ENCODE measurements at places on chromosomes 2 and 18.

DNA sequence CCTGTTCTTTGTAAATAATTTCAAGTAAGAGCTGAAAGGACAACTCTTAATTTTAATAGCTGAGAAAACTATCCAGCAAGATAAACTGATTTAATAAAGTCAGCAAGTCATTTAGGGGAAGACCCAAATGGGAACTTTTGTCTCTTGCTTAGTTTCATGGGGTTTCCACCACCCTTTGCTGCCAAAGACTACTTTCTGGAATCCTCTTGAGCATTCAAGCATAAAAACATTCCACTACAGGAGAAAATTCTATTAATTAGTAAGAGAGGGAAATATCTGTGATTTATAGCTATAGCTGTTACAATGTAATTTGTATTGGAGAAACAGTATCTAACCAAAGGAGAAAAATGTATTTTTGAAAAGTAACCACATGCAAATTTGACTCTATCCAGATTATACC lies 20.6 kb downstream of the EFEMP1 start:
- H3K27me3 ChIP-seq, result no peaks in the 10 kb centered on the region
- no peak overlapping the region for H3K27ac ChIP-seq
- H3K36me3 ChIP-seq, result peaks cover 29% of the 10 kb centered on the region
- peaks cover 12% of the 10 kb centered on the region for H3K4me1 ChIP-seq
- no peak overlapping the region for H3K4me3 ChIP-seq
- no peak for DNase-seq

GRCh38 chr2:61632276-61633169 lies 94.4 kb upstream of the XPO1 start:
- H3K4me1 ChIP-seq, result no peaks in the 10 kb centered on the region
- no peaks in the 10 kb centered on the region for H3K27me3 ChIP-seq
- no peaks in the 10 kb centered on the region for H3K36me3 ChIP-seq
- no peak overlapping the region for H3K27ac ChIP-seq
- DNase-seq, result no peak

- no peaks in the 10 kb centered on the region for H3K36me3 ChIP-seq
- no peak overlapping the region for H3K4me3 ChIP-seq
- DNase-seq, result no peak
- H3K27me3 ChIP-seq, result no peaks in the 10 kb centered on the region
These were observed 269.9 kb downstream of the TTC32 start for GRCh38 chr2:19631871-19632270.

GRCh38 chr2:2546046-2546445 lies 215.0 kb upstream of the MYT1L start:
- no peak for DNase-seq
- no peaks in the 10 kb centered on the region for H3K27me3 ChIP-seq
- H3K36me3 ChIP-seq, result no peaks in the 10 kb centered on the region
- H3K27ac ChIP-seq, result no peak overlapping the region
- no peak overlapping the region for H3K4me3 ChIP-seq
- no peaks in the 10 kb centered on the region for H3K4me1 ChIP-seq

GRCh38 chr18:31438402-31438801 lies 9.1 kb upstream of the DSG3 start:
- no peaks in the 10 kb centered on the region for H3K27me3 ChIP-seq
- DNase-seq, result no peak
- H3K4me3 ChIP-seq, result no peak overlapping the region
- no peaks in the 10 kb centered on the region for H3K4me1 ChIP-seq

- H3K4me1 ChIP-seq, result peaks cover 24% of the 10 kb centered on the region
- DNase-seq, result no peak
- no peaks in the 10 kb centered on the region for H3K36me3 ChIP-seq
- peak overlapping the region; percentile 15 for H3K4me3 ChIP-seq
- peak overlapping the region; percentile 91 for H3K27ac ChIP-seq
These were observed 82.4 kb downstream of the BCL2 start for GRCh38 chr18:63236921-63237846.

GRCh38 chr2:211879323-211879722 lies 659.3 kb downstream of the ERBB4 start:
- no peak overlapping the region for H3K4me3 ChIP-seq
- no peak overlapping the region for H3K27ac ChIP-seq
- no peaks in the 10 kb centered on the region for H3K4me1 ChIP-seq
- no peaks in the 10 kb centered on the region for H3K27me3 ChIP-seq
- no peaks in the 10 kb centered on the region for H3K36me3 ChIP-seq

DNA sequence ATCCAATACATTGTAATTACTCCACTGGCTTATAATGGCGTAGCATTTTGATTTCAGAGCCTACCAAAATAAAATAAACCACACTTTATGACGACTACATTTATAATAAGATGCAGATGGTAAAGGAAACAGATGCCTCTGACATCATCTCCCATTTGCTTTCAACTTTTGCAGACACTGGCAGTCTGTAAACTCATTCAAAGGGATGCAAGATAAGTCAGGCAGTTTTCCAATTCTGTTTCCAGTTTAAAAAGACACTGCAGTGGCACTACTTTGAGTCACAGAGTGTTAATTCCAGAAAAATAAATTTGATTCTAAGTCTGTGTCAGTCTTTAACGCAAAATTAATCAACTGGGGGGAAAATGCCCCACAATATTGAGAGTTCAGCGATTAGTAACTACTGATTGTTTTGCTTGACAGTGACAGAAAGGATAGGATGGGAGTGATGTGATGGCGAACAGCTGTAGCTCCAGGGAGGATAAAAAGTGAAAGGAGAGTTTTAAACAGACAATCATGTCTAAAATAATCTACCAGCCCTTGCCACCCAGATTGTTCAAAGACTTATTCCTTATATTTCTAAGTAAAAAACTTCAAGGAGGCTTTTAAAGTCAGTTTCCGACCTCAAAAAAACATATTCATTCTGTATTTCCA lies 6.7 kb downstream of the DSEL start:
- H3K27ac ChIP-seq, result no peak overlapping the region
- H3K36me3 ChIP-seq, result peaks cover 10% of the 10 kb centered on the region
- no peaks in the 10 kb centered on the region for H3K4me1 ChIP-seq
- DNase-seq, result no peak

All from ascending aorta (tissue), 2 donors.